Regular cardiac myocyte (primary cell): ENCODE measurements at places on chromosomes 3 and 15. TPM values are rescaled to one million over a fixed set of nuclear protein-coding genes. Genes with fewer than 3 reads are reported as not detected.

GPR156 gene
- total RNA-seq: 0.38 and 0.56 TPM in 2 replicates

CA12 gene
- 60.4 and 195 TPM in 2 replicates for total RNA-seq

PRTG gene
- total RNA-seq: 1.9 and 2.3 TPM in 2 replicates

PEX11A gene
- 2.9 and 8.2 TPM in 2 replicates for total RNA-seq

TRPC1 gene
- total RNA-seq: 26.1 and 48.8 TPM in 2 replicates

GOLGA6L9 gene
- 0.77 and 1.7 TPM in 2 replicates for total RNA-seq
